ENCODE measurements at places on chromosomes 7 and 10. TPM values are rescaled to one million over a fixed set of nuclear protein-coding genes. Genes with fewer than 3 reads are reported as not detected.

DNA sequence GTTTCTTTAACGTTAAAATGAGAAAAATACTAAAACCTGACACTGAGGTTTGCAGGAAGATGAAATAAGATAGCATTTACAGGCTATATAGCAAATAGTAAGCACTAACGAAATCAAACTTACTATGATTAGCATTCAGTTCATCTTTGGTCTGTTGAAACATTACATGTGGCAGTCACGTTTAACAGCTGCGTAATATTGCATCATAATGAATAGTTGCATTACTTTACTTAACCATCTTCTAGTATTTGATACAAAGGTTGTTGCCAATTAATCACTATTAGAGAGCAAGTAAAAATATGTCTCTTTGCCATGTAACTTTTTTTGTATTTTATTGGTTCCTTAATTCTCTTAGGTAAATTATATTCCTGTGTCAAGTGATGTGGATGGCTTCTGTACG, 131.8 kb upstream of the GHITM start:
- no peak for DNase-seq

INSYN2A gene
- under 0.01 TPM for total RNA-seq

PLPP4 gene
- under 0.01 TPM for total RNA-seq

PRKG1 gene
- total RNA-seq: 67.3 TPM

CYP2C19 gene
- total RNA-seq: not detected

- DNase-seq: no peak
These were observed 61.4 kb downstream of the ZRANB1 start for GRCh38 chr10:125003146-125003900.

GRCh38 chr7:122532406-122533269, 166.3 kb downstream of the RNF133 start:
- no peak for DNase-seq

- DNase-seq: no peak
These were observed 683.4 kb downstream of the SDK1 start for GRCh38 chr7:3984456-3984855.

LRGUK gene
- total RNA-seq: 0.54 TPM

DNA sequence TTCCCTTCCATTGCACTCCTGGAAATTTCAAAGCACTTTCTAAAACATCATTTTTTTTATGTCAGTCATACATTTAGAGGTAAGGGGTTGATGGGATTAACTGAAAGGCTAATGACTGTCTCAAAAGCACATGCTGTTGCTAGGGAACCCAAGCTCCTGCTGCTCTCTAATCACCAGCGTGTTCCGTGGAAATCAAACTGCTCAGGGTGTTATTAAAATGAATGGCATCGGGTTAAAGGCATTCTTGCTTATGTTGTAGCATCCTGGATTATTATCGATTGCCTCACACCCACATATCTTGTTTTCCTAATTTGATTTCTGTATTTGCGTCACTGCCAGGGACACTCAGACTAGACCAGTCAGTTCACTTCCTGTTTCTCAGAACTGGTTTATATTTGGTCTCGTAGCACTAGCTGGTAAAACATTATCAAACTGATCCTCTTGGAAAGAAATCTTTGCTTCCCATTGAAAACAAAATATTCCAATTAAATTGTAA, 216.5 kb upstream of the MKLN1 start:
- no peak for DNase-seq

- no peak for DNase-seq
These were observed 166.4 kb downstream of the COBL start for GRCh38 chr7:51150193-51150592.

GRCh38 chr7:17239683-17240521, 58.5 kb upstream of the AHR start:
- DNase-seq: no peak

DNA sequence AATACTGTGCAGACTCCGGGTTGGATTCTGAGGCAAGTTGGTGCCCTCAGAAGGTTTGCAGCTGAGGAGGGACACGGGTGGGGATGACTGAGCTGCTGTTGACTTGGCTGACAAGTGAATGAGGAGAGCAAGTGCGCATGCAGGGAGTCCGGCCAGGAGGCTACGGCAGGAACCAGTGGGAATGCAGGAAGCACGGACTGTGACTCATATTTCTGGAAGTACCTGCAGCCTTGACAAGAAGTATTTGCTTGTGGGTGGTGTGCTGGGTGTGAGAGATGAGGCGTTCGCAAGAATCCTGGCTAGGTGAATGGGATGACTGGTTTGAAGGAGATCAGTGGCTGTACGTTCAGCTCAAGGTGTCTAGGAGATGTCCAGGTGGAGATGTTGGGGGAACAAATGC, 30.8 kb upstream of the FXYD4 start:
- no peak for DNase-seq

Measured in hematopoietic multipotent progenitor cell (in vitro differentiated cells).